K562 (cell line): ENCODE measurements at places on chromosomes 3 and 15. TPM values are rescaled to one million over a fixed set of nuclear protein-coding genes. Genes with fewer than 3 reads are reported as not detected.

Gene CLDN16
- polyA plus RNA-seq = 0.04 TPM in 1 of 2 replicates, not detected in the other

DNA sequence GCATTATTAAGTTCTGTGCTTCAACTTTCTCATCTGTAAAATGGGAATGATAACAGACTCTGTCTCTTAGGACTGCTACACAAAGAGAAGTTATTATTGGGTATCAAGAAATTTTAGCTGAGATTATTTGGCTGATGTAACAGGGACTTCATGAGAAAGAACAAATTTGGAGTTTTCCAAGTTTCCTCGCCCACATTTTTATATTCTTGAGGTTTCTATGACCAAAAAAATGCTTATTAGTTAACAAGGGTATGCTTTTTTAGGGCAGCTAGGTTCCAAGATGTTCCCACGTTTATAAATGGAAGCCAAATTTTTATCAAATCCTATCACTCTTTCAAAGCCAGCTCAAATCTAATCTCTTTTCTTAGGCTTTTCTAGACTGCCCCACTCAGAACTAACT lies 50.6 kb upstream of the C3orf80 start:
- DNase-seq = no peak

DNA sequence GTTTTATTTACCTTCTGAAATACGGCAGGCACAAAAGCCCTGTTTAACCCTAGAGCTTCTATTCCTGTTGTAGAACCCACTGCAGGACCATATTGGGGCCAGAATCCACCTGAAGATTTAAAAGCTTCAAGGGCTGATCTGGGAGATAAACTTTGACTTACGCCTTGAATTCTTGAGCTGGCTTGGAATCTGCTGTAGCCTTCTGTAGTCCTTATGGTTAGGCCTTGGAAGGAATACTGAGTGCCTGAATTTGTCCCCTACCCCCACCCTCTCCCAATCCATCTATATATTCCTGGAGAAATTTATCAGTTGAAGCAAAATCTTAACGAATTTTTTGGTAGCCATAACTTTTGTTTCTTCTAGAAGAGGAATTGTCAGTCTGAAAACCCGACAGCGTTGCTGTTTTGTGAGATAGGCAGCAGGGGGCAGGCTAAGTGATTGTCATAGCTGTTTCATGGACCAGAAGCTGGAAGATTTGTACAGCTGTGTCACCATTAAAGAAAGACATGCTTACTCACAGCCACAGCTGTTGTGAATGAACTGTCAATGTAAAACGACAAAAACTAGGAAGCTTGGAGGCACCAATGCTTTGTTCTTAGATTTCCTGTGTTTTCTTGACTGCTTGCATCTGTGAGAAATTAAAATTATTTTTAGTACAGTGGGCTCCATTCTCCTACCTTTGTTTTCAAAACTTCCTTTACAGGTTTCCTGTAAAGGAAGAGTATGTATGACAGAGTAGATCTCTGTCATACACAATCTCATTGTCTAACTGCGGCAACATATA lies 12.8 kb downstream of the LXN start:
- peak; percentile 58 for DNase-seq

DNA sequence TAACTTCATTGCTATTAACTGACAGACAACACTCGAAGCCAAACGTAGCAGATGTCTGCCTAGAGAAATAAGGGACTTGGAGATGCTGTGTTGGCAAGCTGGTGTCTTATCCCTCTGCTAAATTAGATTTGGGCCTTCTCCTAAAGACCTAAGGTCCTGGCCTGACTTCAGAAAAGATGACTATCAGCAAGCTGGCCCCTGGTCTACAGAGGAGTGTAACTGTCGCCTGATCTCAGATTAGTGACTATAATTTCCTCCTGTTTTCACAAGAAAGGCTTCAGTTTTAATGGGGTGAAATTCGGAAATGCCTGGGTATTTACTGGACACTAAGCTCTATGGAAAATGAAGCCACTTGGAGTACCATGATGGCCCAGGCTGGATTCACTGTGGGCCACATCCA lies 53.1 kb upstream of the SLC7A14 start:
- DNase-seq = no peak

DNA sequence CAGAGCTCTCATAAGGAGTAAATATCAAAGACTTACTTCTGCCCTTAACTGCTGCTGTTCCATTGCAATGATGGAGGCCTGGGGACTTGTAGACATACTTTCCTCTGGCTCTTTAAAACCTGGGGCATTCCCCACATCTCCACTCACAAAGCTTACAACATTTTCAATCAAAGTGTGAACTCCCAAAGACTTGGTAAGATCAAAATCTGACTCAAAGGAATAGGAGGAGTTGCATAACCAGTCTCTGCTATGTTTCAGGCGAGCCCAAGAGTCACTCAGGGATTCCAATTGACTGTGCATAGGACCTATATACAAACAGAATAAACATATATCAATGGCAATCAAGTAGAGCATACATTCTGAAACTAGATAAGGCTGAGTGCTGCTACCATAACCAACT lies 101.5 kb downstream of the FBXL22 start:
- no peak for DNase-seq

DNA sequence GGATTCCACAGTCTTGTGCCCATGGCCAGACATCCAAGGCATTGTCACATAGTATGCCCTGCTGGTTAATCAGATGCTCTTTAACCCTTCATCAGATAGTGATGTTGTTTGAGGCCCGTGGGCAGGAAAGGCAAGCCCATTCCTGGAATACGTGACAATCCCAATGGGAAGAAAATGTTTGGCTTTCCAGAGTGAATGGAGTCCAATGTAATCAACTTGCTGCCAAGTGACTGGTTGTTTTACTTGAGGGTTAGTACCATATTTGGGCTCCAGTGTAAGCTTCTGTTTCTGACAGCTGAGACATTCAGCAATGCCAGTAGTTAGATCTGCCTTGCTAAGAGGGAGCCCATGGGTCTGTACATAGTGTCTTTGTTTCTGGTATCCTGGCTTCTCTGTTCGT lies 31.3 kb downstream of the RPL39L start:
- no peak for DNase-seq

Gene FAM107A
- polyA plus RNA-seq = not detected in 2 replicates

Gene LRTM1
- polyA plus RNA-seq = not detected in 2 replicates

DNA sequence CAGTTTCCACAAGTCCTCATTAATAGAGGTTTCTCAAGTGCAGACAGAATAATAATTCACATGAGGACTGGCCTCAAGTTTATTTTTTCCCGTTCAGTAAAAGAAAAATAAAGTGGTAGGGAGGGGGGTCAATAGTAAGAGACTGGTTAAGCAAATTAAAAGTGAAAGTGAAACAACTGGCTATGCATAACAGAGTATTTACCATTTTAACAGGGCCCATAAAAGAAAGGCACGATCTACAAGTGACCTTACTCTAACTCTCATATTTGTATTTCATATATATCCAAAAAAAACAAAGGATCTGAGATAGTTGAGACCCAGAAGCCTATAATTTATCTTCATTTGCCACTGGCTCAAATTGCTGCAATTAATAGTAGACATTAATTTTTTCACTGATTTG lies 686.3 kb downstream of the NTRK3 start:
- no peak for DNase-seq

- no peak for DNase-seq
Measured at GRCh38 chr3:78405745-78406144, 1362.1 kb downstream of the ROBO1 start.

Gene AVEN
- 3.3 and 4.7 TPM in 2 replicates for polyA plus RNA-seq

DNA sequence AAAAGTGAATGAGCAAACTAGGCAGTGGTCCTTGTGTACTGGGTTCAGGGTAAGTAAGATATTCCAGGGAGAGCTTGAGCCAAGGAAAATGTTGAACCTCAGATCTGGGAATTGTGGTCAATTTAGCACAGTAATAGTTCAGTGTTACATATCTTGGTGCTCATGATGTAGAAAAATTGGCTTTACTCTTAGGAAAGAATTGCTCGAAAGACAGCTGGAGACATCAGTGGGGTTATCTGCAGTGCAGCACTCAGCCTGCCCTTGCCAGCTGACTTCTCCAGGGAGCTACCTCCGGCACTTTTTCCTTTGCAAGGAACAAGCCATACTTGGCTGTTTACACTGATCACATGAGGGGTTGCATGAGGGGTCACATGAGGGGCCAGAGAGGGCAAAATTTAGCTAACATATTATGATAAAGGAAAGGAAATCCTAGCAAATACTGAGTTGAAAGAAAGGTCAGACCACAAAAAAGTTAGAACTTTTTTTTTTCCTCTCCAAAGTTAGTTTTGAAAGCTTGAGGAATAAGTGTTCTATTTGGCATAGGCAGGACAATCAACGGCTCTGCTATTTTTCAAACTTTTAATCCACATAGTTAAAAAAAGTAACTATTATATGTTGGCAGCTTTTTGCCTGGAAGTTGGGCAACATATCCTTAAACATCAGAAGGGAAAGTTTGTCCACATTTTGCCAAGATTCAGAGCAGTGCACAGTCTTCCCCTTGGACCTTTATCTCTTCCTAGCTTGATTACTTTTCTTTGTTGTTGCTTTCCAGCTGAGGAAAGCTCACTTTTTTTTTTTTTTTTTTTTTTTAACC lies 92.4 kb downstream of the COL6A6 start:
- DNase-seq = no peak

DNA sequence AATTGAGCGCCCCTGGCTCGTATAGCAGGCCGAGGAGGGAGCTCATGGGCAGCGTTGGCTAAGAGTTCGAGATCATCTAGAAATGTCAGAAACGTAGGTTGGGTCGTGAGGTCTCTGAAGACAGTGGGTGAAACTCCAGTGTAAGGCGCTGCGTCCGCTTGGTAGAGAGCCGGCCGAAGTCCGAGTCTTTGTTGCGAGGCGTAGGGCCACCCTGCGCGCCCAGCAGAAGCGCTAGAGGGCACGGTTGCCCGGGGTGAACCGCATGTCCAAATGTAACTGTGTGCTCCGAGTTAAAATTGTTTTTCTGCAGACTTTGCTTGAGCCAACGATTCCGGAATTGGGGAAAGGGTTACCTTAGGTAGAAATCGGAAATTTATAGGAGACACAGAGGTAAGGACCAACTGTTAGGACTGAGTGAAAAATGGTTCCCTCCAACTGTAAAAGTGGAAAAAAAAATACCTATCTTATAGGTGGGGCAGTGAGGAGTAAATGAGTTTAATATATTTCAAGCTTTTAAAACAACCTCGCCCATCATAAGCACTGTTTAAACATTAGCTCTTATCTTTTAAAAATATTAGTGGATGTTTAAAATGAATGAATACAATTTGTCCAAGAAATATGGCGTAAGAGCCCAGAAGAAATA lies 993 bp upstream of the SIAH2 start:
- peak; percentile 81 for DNase-seq

- no peak for DNase-seq
Measured at GRCh38 chr3:171876680-171877147, 33.6 kb downstream of the TMEM212 start.

DNA sequence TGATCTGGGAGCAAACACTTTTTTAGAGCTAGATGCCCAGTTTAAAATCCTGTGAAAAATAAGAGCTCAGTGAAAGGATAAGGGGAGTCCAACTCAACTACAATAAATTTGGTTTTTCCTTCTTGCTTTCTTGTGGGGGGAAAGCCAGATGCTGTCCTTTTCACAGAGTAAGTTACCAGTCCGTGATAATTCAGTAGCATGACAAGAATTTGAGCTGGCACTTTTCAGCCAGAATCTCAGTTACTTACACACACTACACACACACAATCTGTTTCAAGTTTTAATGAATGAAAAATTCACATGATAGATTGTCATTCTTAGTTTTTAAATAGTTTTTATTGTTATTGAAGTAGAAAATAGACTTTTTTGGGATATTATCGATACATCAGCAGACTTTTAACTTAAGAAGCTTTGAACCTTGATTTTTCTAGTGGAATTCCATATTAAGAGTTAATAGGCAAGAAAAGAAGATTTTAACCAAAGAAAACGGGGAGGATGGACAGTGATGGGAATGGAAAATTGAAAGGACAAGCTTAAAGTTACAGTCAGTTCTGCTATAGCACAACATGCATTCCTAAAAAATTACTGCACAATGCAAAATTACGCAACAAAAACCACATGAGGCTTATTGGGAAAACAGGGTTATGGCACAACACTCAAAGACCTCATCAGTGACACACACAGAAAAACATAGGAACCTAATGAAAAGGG lies 47.0 kb downstream of the PSMD6 start:
- DNase-seq = no peak

DNA sequence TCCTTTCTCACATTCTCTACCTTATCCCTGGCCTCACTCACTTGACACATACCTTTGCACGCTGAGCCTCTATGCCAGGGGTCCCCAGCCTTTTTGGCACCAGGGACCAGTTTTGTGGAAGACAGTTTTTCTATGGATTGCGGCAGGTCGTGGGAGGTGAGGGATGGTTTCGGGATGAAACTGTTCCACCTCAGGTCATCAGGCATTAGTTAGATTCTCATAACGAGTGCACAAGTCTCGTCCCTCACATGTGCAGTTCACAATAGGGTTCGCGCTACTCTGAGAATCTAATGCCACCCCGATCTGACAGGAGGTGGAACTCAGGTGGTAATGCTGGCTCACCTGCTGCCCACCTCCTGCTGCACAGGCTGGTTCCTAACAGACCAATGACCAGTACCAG lies 112.5 kb upstream of the EIF1B start:
- DNase-seq = no peak

- DNase-seq = no peak
Measured at GRCh38 chr3:138960417-138960852, 13.4 kb downstream of the FOXL2NB start.

- DNase-seq = no peak
Measured at GRCh38 chr15:77855871-77856270, 221.6 kb downstream of the TBC1D2B start.

GRCh38 chr15:78850352-78850751 lies 22.3 kb upstream of the MORF4L1 start:
- DNase-seq = no peak

GRCh38 chr3:36944641-36945270 lies at the start of gene TRANK1:
TSS of gene TRANK1 (minus strand) at chr3:36945054. CDS start at chr3:36944809, 245 bp downstream.
- DNase-seq = no peak

GRCh38 chr3:170033489-170033888 lies 4.3 kb upstream of the GPR160 start:
- DNase-seq = no peak

DNA sequence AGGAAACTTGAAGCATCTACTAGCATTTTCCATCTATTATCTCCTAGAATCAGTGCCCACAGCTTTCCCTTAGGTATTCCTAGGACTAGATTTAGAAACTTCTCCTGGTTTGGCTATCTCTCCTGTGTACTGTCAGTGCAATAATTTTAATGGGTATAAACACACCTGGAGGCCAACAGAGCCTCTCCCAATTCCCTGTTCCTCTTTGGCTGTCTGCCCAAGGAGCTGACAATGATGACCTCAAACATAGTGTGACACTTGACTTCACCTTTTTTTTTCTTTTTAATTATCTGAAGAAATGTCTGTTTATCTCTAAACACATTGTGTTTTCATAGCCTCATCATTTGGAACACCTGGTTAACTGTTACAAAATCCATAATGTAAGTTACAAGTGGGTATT lies 754.5 kb upstream of the ALCAM start:
- no peak for DNase-seq

- no peak for DNase-seq
Measured at GRCh38 chr3:13191016-13191415, 117.8 kb upstream of the IQSEC1 start.

Gene STAB1
- 1.8 and 3.4 TPM in 2 replicates for polyA plus RNA-seq

Gene RPL35A
- polyA plus RNA-seq = 2,582 and 2,839 TPM in 2 replicates

Gene LRRC15
- not detected in 2 replicates for polyA plus RNA-seq
